Foreskin keratinocyte (primary cell): ENCODE measurements at places on chromosomes 5 and 9.

- peak; percentile 61 for DNase-seq
These were observed 4.9 kb upstream of the TRAF1 start for GRCh38 chr9:120931231-120932085.

DNA sequence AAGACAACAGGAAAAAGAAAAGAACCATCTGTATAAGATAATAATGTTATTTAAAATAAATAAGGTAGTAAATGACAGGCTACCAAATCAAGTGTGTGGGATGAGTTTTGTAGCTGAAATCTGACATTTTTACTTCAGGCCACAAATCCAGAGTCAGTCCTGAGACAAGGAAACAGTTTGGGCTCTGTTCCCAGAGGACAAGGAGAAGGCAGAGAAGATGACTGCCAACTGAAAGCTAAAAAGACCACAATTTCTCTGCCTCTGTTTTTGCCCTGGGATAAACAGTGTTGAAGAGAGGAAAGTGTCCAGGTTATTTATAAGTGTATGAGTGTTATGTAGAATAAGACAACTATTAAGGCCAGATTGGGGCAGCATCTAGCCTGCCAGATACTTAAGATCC lies 180.5 kb downstream of the NFIB start:
- DNase-seq = no peak

DNA sequence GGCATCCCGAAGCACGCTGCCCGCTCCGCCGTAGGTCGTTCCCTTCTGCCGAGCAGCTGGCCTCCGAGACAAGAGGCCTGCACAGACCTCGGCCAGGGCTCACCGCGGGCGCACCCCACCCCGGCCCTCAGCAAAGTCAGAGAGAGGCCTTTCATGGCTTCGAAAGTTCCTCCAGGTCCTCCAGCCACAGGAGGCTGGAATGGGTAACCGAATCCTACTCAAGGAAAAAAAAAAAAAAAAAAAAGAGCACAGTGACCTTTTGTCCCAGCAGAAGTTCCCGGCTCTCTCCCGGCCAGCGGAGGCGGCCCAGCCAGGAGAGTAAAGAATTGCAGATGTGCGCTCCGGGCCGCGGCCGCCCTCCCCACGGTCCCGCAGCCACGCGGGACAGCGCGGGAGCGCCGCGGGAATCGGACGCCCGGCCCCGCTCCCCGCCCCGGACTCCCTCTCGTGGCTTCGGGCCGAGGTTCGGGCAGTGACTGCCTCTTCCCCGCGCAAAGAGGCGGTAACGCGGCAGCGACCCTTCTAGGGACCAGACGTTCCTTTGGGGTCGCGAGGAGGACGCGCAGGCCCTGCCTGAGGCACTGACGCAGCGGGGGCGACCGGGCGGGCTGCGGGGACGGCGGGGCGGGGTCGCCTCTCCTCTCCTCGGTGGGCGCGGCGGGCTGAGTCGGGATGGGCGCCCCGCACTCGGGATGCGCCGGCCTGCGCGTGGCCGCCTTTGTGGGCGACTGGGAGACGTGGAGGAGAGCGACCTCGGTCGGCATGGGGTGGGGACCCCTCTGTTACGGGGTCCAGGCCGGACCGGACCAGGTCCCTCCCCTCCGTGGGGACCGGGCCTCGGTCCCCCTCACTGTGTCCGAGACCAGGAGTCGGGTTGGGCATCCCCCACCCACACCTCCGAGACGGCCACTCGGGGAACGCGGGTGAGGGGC lies 754 bp downstream of the GFPT2 start:
- DNase-seq = no peak

- no peak for DNase-seq
These were observed 36.3 kb downstream of the STK10 start for GRCh38 chr5:172151661-172152210.

DNA sequence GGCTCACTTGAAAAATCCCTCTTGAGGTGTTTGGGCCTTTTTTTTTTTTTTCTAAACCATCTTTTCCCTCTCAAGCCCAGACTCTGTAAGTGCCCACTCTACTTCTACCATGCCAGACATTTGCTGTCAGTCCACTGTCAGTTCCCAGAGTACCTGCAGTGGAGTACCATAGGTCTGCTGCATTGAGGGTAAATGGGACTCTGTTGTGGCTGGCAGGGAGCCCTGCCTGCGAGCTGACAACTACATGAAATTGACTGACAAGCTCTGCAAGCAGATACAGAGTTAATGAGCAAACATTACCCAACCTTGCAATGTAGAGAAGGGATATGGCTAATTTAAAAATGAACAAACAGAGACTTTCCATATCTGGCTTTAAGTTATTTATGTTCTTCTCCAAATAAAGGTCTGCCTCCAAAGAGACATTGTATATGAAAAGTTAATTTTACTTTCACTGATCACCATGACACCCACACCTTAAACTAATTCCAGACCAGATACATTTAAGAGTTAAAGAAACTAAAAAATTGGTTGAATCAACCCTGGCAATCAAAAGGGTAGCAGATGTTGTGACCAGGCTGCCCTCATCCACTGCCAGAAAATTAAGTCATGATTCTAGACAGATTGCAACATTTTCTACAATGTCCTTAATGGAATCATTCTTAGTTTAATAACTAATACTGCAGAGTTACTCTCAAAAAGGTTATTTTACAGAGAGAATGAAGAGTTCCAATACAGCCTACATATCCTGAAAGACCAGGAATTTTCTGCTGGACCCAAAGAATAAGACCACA lies 100.4 kb upstream of the PAM start:
- no peak for DNase-seq

DNA sequence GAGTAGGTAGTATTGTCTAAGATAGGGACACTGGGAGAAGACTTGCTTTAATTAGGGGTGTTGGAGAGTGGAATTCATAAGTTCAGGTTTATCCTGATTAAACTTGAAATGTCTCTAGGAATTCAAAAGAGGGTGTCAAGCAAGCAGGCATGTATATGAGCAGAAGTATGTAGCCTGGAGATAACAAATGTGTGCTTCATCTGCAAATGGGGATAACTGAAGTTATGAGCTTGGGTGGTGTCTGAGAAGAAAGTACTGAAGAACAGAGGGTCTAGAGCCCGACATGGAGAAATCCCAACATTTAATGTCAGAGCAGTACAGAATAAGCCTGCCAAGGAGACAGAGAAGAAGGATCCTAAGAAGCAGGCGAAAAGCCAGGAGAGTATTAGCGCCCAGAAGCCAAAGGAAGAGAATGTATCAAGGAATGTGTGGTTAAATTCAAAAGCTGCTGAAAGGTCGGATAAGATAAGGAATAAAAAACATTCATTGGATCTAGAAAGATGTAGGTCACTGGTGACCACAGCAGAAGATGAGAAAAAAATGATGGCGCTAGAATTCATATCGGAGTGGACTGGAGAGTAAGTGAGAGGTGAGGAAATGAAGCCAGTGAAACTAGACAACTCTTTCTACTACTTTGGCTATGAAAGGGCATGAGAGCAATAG lies 401.5 kb upstream of the PIK3R1 start:
- no peak for DNase-seq

GRCh38 chr5:119532637-119533036 lies 80.3 kb downstream of the HSD17B4 start:
- DNase-seq = no peak

DNA sequence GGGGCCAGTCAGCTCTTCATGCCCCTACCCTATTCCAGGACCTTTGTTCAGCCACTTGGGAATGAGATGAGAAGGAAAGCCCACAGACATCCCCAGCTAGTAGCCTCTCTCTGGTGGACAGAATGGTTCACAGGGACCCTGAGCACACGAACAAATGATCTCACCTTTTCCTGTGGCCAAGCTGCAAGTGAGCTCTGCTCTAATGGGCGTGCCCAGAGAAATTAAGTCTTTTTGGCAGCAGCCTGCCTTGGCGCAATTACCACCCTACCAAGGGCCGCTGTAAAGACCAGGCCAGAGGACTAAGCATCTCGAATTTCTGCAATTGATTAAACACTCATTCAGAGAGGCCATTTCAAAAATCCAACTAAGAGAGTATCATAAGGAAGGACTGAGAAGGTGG lies 56.0 kb downstream of the WHRN start:
- DNase-seq = no peak

DNA sequence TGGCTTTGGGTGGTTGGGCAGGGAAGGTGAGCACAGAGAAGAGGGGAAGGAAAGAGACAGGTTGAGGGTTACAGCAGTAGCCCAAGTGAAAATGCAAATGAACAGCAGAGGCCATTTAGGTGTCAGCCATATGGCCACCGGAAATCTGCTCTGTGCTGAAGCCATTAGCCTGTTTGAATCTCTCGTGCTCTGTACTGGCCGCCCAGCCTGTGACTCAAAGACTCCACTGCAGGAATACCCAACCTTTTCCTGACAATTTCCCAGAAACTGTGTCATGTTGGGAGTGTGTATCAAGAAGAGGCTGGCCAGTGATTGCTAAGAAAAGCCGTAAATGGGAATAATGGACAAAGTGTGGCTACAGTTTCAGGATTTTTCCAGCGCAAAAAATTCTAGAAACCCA lies 35.9 kb upstream of the RAI14 start:
- DNase-seq = no peak

GRCh38 chr5:179553875-179554274 lies 3.5 kb downstream of the RUFY1 start:
- DNase-seq = peak; percentile 44

GRCh38 chr9:70484232-70485130 lies 70.0 kb upstream of the KLF9 start:
- DNase-seq = peak; percentile 79

- DNase-seq = no peak
These were observed 77.0 kb downstream of the VCAN start for GRCh38 chr5:83548581-83548980.
